Esophagus squamous epithelium (tissue), 5 donors: ENCODE measurements at places on chromosomes 6 and 20.

GRCh38 chr6:93282521-93283031 lies 136.8 kb downstream of the EPHA7 start:
- DNase-seq = no peak

- DNase-seq = no peak
Observed at GRCh38 chr6:138805016-138805765, 9.3 kb downstream of the ECT2L start.

DNA sequence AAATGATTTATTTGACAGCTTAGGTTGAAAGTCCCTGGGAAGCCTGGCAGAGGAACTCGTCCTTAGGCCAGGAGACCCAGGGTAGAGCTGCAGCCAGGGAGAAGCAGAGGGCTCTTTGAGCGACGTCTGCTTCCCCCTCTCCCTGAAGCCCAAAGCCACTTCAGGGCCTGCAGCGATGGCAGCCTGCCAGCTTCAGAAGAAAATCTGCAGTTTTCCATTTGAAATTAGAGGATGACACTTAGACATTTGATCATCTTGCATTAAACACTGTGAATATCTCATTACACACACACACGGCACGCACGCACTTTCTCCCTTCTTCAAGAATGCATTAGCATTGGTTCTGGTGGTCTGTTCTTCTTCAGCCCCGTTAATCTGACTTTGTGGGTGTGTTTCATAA lies 96.5 kb downstream of the PLEKHG1 start:
- no peak for DNase-seq

DNA sequence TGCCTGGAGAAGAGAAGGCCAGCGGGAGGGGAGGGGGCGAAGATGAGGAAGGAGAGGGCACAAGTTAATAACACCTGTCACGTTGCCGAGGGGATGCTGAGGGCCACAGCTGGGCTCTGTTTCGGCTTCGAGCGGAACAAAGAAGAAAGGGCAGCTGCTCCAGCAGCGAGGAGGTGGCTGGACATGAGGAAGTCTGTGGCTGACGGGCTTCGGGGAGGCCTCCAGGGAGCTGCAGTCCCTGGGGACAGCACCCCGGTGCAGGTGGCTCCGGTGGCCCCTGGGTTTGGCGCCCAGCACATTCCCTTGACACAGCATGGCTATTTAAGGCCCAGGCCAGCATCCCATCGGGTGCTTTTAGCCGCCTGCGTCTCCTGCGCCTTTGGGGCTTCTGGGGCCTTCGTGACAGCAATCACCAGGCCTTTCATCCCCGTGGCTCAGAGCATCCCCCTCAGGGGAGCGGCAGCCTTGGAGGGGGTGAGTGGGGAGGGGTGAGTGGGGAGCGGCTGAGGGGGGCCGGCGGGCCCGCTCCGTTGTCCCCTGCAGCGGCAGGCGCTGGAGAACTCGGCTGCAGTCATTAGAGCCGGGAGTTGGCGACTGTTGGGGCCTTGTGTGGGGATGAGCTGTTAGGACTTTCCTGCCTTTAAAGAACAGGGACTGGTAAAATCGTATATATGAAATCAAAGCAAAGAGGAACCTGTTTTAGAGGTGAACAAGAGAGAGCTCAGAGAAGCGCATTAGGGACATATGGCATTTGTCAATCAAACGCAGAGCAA lies 99.0 kb downstream of the TMEM242 start:
- DNase-seq = no peak

DNA sequence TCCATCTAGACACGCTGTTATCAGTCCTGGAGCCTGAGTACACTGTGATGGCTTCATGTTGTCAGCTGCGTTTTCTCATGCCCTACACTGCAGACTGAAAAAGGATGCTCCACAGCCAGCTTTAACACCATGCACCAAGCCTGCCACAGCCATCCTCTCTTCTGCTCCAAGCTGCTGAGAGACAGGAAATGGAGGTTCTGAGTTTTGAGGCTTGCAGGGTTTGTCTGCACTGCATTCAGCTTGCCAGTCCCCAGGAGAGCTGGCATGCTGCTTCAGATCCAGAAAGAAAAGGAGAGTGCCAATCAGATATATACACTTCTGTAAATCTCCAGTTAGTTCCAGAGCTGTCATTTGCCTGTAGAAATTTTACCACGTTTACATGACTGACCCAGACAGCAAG lies 550.7 kb upstream of the FLRT3 start:
- DNase-seq = no peak

DNA sequence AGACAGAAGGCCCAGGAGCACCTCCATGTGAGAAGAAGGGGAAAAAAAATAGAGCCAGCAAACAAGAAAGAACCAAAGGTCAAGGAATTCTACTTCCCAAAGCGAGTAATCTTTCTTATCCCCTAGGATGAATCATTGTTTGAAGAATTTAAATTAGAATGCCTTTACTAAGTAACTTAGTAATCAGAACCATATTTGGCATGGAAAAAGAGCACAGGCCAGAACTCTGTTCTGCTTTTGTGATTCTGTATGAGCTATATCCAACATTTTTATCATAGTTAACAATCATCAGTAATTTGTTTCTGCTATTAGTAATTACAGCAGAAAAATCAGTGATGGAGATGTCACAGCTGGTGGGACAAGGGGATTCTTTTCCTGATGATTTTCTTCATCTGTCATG lies 228.8 kb upstream of the FAM83B start:
- DNase-seq = no peak

- no peak for DNase-seq
Observed at GRCh38 chr6:90765491-90765890, 178.6 kb upstream of the MAP3K7 start.

GRCh38 chr6:122122202-122122601 lies 277.2 kb upstream of the HSF2 start:
- DNase-seq = no peak

GRCh38 chr20:2865630-2866029 lies 7.7 kb upstream of the PTPRA start:
- DNase-seq = no peak

DNA sequence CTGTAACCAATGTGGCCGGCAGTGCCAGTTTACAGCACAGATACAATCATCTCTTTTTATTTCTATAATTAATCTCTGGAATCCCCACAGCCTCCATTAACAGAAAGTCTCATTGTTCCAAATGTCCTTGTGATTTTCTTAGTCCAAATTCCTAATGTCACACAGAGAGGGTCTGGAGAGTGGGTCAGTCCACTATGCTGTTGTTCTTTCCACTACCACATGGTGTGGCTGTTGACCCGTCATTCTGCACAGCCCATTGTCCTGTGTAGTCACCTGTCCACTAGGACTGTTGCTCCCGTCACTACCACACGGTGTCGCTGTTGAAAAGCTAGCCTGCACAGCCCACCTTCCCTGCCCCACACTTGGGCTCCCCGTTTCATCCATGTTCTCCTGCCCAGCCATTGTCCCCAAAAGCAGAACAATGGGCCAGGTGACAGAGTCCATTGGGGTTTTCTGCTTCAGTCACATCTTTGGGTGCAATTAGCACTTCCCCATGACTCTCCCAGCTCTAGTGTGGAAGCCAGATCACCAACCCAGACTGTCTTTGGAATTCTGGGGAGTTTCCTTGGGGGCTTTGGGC lies 8.6 kb upstream of the LBP start:
- no peak for DNase-seq
